ENCODE measurements at places on chromosomes 5 and 9.

DNA sequence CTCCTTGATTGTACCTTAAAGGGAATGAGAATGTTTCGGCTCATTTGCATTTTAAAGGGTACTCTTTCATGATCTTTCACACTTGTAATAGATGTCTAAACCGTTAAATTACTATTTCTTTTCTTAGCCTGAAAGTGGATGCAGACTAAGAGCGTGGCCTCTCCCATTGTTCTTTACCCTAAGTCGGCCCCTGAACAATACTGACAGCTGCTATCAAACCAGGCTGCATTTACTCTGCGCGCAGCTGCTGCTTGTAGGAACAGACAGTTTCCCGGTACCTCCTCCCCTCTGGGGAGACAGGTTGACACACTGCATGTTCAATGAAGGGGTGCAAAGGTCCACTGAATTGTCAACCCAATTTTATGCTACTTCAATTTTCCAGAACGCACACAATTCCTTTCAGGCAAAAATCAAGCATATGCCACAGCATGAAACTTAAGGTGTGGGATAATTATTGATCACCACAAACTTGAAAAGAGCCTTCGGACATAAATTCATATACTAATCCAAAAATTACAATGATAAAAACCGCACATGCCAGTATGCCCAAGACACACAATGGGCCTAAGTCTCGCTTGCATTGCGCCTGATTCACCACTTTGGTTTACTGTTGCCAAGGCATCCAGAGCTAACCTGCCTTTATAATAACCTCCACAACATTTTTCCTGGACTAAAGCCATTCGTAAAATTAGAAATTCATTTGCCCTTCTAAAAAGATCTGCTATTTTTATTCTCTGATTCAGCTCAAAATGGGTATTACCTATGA lies 39.7 kb downstream of the TLE1 start:
- DNase-seq = no peak

GRCh38 chr9:137301081-137301947 lies 757 bp downstream of the NRARP start:
- DNase-seq = no peak

- no peak for DNase-seq
These were observed 84.2 kb downstream of the GPBP1 start for GRCh38 chr5:57258052-57258451.

GRCh38 chr5:181042036-181042713 lies 2.1 kb downstream of the BTNL9 start:
- DNase-seq = no peak

GRCh38 chr5:180523629-180524466 lies 29.7 kb downstream of the CNOT6 start:
- DNase-seq = peak; percentile 11

- peak; percentile 95 for DNase-seq
These were observed 11.0 kb upstream of the SH3RF2 start for GRCh38 chr5:145925353-145925752.

DNA sequence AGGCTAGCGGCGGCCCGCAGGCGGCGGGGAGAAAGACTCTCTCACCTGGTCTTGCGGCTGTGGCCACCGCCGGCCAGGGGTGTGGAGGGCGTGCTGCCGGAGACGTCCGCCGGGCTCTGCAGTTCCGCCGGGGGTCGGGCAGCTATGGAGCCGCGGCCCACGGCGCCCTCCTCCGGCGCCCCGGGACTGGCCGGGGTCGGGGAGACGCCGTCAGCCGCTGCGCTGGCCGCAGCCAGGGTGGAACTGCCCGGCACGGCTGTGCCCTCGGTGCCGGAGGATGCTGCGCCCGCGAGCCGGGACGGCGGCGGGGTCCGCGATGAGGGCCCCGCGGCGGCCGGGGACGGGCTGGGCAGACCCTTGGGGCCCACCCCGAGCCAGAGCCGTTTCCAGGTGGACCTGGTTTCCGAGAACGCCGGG lies 253 bp downstream of the SLC12A2 start:
- no peak for DNase-seq

DNA sequence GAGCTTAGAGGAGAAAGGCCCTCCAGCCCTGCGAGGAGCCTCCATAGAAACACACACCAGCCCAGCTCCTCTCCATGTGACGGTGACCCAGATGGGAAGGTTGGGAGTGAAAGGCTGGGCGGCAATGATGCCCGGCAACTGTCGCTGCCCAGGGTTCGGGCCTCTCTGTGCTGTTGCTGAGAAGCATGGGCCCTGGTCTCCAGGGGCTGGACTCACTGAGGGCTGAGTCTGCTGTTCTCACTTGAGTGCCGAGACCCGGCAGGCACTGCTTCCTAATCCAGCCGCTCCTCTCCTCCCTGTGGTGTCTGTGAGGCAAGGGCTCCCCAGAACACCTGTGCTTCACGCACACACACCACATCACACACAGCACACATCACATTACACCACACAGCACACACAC lies 493.6 kb downstream of the GADD45G start:
- no peak for DNase-seq

DNA sequence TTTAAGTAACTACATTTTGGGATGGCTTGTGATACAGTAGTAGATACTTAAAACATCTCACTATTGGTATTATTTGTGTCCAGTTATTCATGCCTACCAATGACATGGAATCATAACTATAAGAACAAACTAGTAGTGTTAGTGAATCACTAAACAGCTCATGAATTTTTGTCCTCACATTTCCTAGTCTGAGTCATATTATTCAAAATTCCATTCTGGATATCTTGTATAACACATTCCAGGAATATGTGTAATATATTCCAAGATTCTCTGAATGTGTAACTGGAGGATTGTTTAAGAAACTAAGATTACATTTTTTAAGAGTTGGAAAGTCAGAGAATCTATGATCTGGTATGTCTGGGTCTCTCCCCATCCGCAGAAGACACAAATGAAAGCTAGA lies 565.3 kb upstream of the ZNF608 start:
- DNase-seq = peak; percentile 84

GRCh38 chr9:100598641-100599145 lies 20.8 kb downstream of the CAVIN4 start:
- peak; percentile 64 for DNase-seq

DNA sequence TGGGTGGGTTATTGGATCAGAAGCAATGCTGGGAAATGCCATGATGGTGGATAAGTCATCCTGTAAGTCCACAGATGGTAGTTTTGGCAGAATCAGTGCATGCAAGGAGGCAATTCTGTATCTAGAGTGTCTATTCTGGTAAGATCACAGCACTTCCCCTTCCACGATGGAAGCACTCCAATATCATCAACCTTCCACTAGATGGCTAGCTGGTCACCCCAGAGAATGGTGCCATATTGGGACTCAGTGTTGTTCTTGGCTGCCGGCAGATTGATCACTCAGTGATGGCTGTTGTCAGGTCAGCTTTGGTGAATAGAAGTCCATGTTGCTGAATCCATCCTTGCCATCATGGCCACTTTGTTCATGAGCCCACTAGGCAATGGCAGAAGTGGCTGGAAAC lies 553.5 kb downstream of the CSNK1G3 start:
- DNase-seq = no peak

DNA sequence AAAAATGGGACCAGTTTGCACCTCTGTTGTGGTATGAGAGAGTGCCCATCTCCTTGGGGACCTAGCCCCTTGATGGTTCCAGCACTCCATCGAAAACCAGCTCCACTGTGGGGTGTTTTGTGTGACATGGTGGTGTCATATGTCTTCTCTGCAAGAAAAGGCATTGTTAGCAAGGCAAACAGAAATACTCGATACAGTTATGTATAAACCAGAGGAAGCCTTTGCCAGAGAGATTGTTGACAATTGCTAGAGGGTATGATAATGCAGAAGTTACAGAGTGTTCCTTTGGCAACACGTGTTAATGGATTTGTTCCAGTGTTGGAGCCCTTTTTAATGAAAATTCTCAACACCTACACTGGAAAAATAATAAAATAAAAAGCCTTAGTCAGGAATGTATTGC lies 270.4 kb upstream of the DMRT1 start:
- no peak for DNase-seq

DNA sequence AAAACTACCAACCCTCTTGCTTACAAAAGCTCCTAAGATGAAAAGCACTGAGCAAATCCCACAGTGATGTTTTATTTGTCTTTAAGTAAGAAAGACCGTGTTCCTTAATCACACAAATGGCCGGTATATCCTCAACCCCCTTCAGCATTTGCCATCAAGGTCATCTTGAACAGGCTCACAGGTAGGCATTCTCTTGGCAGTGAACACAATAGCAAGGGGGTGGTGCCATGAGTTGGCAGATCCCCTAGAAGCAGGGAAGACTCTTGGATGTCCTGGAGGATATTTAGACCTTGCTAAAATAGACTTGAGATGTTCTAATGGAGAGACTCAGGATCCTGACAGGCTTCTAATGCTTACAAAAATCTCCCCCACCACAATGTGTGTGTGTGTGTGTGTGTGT lies 323.0 kb downstream of the SPOCK1 start:
- DNase-seq = no peak

- DNase-seq = no peak
These were observed 174.4 kb downstream of the GAPVD1 start for GRCh38 chr9:125435776-125436612.

DNA sequence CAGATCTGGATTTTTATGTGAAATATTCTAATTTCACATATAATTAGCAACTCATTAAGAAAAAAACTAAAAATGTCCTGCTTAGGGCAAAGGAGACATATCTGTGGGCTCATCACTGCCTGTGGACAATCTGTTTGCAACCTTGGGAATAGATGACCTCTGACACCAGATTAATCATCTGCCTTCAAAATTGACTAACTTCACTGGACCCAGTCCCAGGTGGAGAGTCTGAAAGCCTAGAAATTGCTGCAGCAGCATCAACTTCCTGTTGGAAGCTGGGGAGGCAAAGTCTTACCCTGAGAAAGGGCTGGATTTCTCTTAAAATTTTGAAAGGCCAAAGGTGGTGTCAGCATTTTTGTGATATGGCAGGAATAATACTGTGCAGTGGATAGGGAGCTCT lies 76.3 kb upstream of the TNC start:
- DNase-seq = no peak

DNA sequence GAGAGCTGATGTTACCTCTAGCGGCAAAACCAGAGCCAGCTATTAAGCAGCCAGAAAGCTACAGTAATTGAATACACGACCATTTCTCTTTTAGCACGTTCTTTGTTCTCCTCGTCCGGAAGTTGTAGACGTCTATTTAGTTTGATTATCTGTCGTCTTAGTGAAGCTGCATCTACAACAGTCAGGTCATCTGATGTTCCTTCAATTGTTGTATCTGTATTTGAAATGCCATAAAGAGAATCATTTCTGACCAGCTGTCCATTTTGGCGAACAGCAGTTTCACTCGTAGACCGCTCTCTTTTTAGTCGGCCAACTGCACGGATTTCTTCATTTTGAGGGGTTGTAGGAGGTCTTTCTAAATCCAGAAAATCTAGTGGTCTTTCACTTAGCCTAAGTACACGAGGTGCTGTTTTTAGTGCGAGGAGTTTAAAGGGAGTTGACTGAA lies 12.6 kb downstream of the PDE6A start:
- no peak for DNase-seq

GRCh38 chr9:121283080-121283398 lies 15.1 kb downstream of the GSN start:
- no peak for DNase-seq

- no peak for DNase-seq
These were observed 65.1 kb downstream of the NEK6 start for GRCh38 chr9:124322618-124323432.

DNA sequence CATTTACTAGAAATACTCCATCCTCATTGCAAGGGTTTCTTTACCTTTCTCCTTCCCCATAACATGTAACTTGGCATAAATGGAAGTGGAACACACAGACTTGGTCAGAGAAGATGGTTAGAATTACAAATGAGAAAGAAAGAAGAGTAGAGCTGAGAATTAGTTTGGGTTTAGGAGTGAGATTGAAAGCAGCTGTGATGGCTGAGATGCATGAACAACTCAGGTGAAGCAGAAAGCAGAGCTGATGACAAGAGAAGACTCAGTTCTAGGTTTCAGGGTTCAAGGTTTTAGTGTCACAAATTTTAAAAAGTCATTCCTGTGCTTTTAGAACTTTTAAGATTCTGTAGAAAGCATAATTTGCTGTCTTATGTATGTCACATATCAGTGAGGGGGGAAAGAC lies 54.0 kb downstream of the TMEM161B start:
- DNase-seq = no peak

- peak; percentile 24 for DNase-seq
These were observed 6.8 kb downstream of the IFNA8 start for GRCh38 chr9:21415493-21416267.

GRCh38 chr9:19947996-19948395 lies 159.2 kb upstream of the SLC24A2 start:
- no peak for DNase-seq

GRCh38 chr9:136143215-136144001 lies 24.7 kb upstream of the TMEM250 start:
- no peak for DNase-seq

DNA sequence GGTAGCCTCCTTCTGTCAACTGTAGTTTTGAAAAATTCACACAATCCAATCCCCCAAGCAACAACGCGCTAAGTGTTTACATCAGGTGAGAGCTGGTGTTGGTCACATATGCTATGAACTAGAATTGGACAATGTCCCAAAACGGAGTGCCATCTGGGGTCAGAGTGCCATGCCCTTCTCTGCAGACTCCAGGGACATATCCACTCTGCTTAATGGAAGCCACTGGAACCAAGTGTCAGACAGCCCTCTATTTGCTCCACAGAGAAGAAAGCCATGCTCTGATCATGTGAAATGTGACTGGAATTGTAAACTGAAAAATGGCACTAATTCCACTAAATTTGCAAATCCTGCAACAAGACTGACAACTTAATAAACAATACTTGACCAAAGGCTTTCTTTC lies 12.2 kb downstream of the ABCA1 start:
- DNase-seq = no peak

GRCh38 chr5:36089989-36090388 lies 23.3 kb upstream of the UGT3A2 start:
- DNase-seq = no peak

DNA sequence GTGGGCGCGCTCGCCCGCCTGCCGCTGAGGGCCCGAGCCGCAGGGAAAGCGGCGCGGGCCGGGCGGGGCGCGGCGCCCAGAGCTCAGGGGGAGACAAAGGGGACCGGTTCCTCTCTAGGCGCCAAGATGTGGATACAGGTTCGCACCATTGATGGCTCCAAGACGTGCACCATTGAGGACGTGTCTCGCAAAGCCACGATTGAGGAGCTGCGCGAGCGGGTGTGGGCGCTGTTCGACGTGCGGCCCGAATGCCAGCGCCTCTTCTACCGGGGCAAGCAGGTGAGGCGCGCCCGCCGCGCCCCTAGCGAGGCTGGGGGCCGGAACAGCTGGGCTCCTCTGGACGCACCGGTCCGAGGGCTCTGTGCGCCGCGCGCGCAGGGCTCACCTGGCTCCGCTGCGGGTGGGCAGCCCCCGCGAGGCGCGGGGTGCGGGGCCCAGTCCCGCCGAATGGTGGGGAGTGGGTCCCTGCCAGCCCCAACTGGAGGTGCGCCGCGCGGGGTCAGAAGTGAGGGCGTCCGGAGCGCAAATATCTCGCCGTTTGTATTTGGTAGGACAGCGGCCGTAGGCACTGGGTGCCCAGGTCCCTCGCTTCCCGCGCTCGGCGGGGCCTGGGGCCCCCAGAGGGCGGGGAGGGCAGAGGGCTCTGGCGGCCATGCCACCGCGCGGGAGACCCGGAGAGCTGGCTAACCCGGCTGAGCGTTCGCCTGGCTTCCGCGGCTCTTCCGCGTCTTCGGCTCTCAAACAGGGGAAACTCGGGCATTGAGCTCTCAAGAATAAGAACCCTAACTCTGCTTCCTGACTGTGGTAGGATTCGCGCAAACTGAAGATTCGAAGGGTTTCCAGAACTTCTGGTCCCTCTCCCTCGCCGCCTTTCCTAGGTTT lies 607 bp downstream of the UHRF2 start:
- no peak for DNase-seq

- DNase-seq = no peak
These were observed 23.2 kb upstream of the NEURL1B start for GRCh38 chr5:172617817-172618216.
